ENCODE measurements at places on chromosomes 11 and 22.

DNA sequence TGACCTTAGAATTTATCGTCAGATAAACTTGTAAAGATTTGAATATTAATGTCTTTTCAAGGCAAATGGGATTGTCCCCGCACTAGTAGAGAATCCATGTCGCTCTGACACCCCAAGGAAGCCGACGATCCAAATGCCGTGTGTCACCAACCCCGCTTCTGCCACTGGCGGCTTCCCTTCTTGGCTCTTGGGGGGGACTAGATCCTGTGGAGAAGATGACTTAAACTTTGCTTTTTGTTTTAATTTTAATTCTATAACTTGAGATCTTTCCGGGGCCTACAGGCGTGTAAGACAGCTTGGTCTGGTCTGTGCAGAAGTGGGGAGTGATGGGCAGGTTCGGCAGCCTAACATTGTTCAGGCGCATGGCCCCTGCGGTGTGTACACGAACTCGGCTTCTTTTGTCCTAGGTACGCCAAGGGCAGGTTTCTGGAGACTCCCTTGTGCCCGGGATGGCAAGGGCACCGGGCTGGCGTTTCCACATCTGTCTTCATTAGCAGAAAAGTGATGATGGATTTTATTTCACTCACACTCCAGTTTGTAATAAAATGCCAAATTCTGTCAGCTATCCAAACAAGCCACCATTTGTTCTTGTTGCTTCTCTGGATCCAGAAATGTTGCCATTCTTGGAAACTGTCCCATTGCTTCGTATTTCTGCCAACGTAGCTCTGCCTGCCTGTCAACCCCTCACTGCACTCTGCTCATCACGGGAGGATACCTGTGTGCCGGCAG, 6.7 kb downstream of the YDJC start:
- DNase-seq = no peak
- H3K27ac ChIP-seq = no peak overlapping the region
- H3K27me3 ChIP-seq = no peaks in the 10 kb centered on the region
- H3K36me3 ChIP-seq = no peaks in the 10 kb centered on the region

- H3K27ac ChIP-seq = no peak overlapping the region
- DNase-seq = peak; percentile 40
- no peaks in the 10 kb centered on the region for H3K36me3 ChIP-seq
Measured at GRCh38 chr11:3341298-3341697, 37.6 kb downstream of the ZNF195 start.

DNA sequence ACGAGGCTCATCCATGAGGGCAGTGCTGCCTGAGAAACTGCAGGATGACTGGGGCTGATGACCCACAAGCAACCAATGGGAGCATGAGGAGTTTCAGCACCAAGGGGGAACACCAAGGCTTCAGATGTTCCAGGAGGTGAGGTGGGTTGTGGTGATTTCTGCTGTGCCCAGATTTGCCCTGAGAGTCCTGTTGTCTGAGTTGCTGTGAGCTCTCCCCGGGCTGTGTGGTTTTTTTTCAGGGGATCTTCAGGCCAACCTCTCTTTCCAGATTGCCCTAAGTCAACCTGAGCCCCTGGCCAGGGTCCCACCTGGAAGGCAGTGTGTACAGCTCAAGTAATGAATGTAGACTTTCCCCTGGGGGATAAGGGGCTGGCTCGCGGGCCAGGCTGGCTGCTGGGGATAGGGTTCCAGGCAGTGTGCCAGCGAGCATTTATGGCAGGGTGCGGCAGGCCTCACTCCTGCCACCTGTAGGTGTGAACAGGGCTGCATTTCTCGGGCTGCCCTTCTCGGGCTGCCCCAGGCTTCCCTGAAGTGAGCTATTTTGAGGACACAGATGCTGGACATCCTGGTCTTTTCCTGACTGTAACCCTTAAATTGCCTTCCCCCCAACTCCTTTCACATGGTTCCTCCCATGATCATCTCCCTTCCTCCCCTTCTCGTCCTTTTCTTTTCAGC, 9.8 kb downstream of the SLC22A6 start:
- no peaks in the 10 kb centered on the region for H3K36me3 ChIP-seq
- no peaks in the 10 kb centered on the region for H3K4me1 ChIP-seq
- H3K4me3 ChIP-seq = no peak overlapping the region
- no peaks in the 10 kb centered on the region for H3K27me3 ChIP-seq
- peak; percentile 55 for DNase-seq
- H3K27ac ChIP-seq = no peak overlapping the region

GRCh38 chr22:27597703-27598444, 203.7 kb downstream of the MN1 start:
- H3K27me3 ChIP-seq = no peaks in the 10 kb centered on the region
- no peaks in the 10 kb centered on the region for H3K4me1 ChIP-seq
- no peak for DNase-seq

- H3K36me3 ChIP-seq = no peaks in the 10 kb centered on the region
- H3K4me3 ChIP-seq = no peak overlapping the region
- H3K27me3 ChIP-seq = no peaks in the 10 kb centered on the region
- no peak for DNase-seq
- H3K4me1 ChIP-seq = no peaks in the 10 kb centered on the region
- no peak overlapping the region for H3K27ac ChIP-seq
Measured at GRCh38 chr11:126598344-126599216, 243.1 kb downstream of the ST3GAL4 start.

DNA sequence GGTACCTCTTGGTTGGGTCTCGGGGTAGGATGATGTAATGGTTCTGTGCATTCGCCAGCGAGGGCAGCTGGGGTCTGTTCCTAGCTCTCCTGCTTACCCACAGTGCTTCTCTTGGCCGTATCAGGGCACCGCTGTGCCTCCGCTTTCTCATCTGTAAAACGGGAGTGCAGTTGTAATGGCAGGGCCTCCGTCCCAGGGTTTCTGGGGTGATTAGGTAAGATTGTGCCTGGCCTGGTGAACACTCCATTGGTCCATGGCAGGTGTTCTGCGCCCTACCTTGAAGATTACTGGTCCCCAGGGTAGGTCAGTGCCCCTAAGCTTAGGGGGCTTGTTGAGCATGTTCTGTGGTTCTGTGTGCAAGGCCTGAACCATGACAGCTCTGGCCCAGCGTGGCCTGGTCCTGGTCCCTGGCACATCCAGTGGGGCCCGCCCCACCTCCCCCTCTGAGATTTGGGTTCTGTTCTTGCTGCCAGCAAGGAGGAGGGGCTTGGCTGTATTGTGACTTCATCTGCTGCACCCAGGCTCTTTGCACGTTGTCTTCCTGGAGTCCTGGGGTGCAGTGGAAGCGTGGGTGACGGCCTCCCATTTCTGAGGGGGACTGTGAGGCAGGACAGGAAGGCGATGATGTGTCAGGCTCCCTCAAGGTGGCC, 4.9 kb downstream of the MYRF start:
- DNase-seq = no peak
- H3K27ac ChIP-seq = no peak overlapping the region
- H3K36me3 ChIP-seq = no peaks in the 10 kb centered on the region
- no peaks in the 10 kb centered on the region for H3K4me1 ChIP-seq

- DNase-seq = no peak
- H3K27ac ChIP-seq = no peak overlapping the region
- H3K27me3 ChIP-seq = peaks cover 6% of the 10 kb centered on the region
- no peak overlapping the region for H3K4me3 ChIP-seq
Measured at GRCh38 chr11:75431533-75432525, 1.2 kb downstream of the KLHL35 start.

GRCh38 chr11:103862094-103862801, 174.2 kb upstream of the DDI1 start:
- H3K4me1 ChIP-seq = no peaks in the 10 kb centered on the region
- no peak for DNase-seq
- no peak overlapping the region for H3K4me3 ChIP-seq
- no peaks in the 10 kb centered on the region for H3K36me3 ChIP-seq
- no peak overlapping the region for H3K27ac ChIP-seq

DNA sequence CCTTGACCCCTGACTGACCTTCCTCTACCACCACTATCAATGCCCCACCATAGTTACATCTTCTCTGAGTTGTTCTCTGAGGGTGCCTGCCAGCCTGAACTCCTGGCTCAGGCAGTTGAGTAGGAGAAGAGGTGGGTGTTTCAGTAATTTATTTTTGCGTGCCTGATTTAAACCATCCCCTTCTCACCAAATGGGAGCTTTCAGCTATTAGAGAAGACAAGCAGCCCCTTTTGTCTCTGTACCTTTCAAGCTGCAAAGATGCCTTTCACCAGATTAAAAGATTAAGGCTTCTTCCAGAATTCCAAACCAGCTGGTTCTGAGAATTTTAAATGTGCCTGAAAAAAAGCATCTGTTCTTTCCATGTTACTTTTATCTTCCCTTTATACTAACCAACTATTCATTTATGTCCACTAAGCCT, 223.8 kb downstream of the FAM76B start:
- H3K36me3 ChIP-seq = no peaks in the 10 kb centered on the region
- no peak overlapping the region for H3K4me3 ChIP-seq
- H3K27ac ChIP-seq = no peak overlapping the region
